ENCODE measurements at places on chromosomes 12 and 14. TPM values are rescaled to one million over a fixed set of nuclear protein-coding genes. Genes with fewer than 3 reads are reported as not detected.

Gene UNC119B
- 43.8 TPM for total RNA-seq

Gene NEUROD4
- not detected for total RNA-seq

Gene TAS2R8
- total RNA-seq, result not detected

Gene CLEC9A
- total RNA-seq, result not detected

Gene KIF5A
- not detected for total RNA-seq

Gene RD3L
- not detected for total RNA-seq

Gene SMOC1
- 9.7 TPM for total RNA-seq

Gene CLEC7A
- total RNA-seq, result not detected

Gene GPR68
- 2.0 TPM for total RNA-seq

Gene POTEM
- not detected for total RNA-seq

Gene RNF212B
- not detected for total RNA-seq

Gene TAS2R13
- not detected for total RNA-seq

Gene CLEC14A
- not detected for total RNA-seq

GRCh38 chr12:20269337-20270067, 98.8 kb upstream of the PDE3A start:
- no peak for DNase-seq

DNA sequence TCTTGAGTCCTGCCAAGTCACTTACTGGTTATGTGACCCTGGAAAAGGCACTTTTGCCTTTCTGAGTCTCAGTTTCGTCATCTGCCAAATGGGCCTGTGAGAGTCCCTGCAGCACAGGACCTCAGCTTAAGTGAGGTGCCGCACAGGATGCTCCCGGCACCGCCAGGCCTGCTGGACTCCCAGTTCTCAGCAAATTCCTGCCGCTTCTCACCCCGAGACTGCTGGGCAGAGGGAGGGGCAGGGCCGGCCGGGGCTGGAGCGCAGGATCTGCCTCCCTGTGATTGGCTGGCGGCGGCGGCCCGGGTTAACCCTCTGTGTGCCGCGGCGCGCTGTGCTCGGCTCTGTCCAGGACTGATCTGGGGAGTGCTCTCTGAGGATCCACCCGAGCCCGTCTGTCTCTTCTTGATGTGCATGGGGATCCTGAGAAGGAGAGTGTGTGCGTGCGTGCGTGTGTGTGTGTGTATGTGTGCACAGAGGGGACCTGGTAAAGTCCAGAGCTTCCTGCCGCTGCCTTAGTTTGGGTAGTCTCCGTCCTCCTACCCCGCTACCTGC, 8.6 kb downstream of the SETD1B start:
- no peak for DNase-seq

DNA sequence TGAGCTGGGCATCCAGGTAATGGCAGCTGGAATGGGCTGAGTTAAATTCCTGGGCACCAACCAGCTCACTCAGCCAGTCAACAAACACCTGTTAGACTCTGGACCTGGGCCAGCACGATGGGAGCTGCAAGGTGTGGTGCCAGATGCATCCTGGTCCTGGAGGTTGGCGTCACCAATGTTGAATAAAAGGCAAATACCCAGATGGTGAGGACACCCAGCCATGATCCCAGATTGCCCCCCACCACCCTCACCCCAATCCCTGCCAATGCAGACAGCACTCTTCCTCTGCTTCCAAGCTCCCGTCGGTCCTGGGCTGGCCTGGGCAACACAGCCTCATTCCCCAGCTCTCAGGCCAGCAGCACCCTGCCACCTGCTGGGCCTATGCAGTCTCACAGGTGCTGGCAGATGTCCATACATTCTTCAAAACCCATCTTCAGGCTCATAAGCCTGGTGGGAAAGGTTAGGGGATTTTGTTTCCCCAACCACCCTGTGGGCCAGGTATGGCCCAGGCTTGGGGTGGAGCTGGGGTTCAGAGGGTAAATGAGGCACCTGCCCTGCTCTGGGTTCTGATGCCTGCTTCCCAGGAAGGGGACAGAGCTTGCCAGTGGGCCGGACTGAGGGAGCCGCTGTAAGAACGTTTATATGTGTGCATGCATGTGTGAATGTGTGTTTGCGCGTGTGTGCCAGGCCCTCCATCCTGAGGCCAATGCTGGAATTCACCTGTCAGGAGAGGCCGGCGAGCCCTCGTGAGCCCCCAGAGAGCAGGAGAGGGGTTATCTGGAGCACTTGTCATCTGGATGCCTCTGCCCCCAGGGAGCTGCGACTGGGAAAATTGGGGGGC, 58.0 kb downstream of the LGMN start:
- peak; percentile 23 for DNase-seq

GRCh38 chr12:115470977-115471376, 787.0 kb upstream of the TBX3 start:
- no peak for DNase-seq

GRCh38 chr12:70847871-70848270, 72.7 kb downstream of the PTPRR start:
- no peak for DNase-seq

DNA sequence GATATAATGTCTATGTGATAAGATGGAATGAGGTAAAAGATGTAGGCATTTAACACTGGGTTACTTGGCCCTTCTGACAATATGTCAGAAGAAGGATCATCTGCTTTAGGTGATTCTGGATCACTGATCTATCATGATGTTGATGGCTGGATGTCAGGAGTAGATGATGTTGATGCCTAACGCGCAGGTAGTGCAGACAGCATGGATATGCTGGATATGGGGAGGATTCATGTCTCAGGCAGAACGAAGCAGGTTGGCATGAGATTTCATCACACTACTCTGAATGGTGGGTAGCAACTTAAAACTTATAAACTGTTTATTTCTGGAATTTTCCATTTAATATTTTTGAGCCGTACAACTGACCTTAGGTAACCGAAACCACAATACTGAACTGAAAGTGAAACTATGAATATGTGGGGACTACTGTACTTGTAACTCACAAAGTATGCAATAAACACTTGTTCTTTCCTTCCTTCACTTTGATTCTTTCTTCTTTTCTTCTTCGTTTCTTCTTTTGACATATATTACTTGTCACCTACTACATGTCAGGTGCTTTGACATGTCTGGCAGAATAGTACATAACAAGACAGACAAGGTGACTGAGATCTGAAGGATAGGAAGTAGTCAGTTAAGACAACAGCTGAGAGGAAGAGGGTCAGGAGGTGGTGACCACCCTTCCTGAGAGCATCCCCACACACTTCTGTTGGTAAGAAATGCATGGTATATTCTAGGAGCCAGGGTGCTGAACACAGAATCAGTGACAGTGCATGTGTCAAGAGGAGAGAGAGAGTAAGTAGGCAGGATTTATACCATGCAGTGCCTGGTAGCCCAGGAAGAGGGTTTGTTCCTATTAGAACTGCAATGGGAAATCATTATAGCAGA, 238.8 kb downstream of the PPFIA2 start:
- no peak for DNase-seq

GRCh38 chr12:113796852-113797534, 169.1 kb downstream of the RBM19 start:
- no peak for DNase-seq

DNA sequence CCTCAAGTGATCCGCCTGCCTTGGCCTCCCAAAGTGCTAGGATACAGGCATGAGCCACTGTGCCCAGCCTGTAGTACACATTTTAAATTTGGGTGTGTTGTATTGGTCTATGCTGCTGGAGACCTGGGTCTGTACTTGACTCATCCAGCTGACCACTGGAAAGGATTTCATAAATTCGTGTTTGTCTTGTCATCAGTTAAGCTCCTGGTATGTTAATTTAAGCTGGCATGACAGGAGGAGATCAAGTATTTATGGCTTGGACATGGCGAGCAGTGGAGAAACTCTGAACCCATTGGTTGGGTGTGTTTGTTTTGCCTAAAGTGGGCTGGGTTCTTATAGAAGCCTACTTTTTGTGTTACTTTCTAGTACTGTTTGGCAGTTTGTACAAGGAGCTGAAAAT, 24.2 kb downstream of the YY1 start:
- DNase-seq, result no peak

- peak; percentile 67 for DNase-seq
These were observed 67.0 kb downstream of the PRKCH start for GRCh38 chr14:61388173-61388975.

DNA sequence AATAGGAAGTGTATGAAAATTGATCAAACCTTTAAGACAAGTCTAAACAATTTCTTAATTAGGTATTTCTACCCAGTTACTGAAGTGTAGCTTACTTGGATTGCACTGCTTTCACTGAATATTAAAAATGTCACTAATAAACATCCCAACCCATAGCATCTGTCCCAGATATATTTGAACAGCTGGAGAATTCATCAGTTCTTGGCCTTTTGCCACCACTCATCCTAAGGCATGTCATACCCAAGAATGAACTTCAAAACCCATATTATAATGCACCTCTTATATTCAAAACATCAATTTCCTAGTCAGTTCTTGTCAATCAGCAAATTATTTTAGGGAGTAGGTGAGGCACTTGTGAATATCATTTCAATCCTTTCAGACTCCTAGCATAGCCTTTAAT, 392.3 kb downstream of the PAWR start:
- DNase-seq, result no peak

DNA sequence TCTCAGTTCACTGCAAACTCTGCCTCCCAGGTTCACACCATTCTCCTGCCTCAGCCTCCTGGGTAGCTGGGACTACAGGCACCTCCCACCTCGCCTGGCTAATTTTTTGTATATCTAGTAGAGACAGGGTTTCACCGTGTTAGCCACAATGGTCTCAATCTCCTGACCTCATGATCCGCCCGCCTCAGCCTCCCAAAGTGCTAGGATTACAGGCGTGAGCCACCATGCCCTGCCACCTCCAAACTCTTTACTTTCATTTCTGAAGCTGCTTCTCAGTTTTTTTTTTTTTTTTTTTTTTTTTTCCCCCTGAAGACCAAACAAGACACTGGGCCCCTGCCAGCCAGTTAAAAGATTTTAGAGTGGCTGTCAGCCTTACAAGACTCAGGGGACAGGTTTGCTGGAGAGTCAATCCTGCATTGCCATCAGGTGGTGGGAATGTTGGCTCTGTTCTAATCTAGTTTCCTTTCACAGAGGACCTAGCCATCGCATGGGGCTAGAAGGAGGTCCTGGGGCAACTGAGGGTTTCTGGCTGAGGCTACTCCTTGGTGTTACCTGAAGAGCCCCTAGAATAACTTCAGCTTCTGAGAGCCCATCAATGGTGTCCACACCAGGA, 37.4 kb upstream of the HIGD1C start:
- no peak for DNase-seq

- no peak for DNase-seq
These were observed 32.4 kb upstream of the HELB start for GRCh38 chr12:66269757-66270383.

GRCh38 chr14:98494582-98494981, 777.4 kb downstream of the BCL11B start:
- no peak for DNase-seq

GRCh38 chr12:1881301-1881700, 37.2 kb downstream of the CACNA2D4 start:
- no peak for DNase-seq

DNA sequence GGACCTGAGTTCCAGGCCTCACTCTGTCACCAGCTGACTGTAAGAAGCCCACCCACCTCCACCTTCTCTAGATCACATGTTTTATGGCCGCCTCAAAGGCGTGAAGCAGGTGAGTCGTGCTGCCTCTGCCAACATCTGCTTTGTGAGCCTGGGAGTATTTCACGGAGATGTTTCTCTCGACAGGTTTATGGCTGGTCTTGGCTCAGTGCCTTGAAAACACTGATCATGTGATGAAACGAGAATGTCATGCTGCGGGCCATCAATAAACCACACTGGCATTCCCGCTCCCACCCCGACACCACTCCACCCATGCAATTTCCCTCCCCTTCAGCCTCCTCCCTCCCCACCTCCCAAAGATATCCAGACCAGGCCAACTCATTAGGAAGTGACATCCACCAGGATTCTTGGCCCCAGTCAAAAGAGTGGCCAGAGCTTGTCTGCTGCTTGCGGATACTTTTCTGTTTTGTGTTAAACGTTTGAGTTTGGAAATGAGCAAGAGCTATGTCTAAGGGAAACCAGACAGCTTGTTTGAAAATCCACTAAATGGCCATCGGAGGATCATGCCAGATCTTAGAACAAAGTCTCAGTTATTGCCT, 53.8 kb upstream of the NTF3 start:
- no peak for DNase-seq

GRCh38 chr12:57001448-57001906, 4.9 kb downstream of the ZBTB39 start:
- DNase-seq, result peak; percentile 43

DNA sequence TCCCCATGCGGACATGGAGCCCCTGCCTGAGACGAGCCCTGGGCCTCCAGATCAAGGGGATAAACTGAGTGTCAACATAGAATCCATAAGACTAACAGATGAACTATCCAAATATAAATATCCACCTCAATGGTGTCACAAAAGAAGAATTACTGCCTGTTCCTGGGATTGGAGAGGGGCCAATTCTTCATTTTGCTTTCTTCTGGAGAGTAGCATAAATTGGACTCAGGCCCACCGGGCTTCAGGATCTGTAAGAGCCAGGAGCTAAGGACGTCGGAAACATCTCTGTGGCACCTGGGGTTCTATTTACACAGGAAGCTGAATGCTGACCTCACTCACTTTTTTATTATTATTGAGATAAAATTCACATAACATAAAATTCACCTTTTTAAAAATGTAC, 408.2 kb upstream of the CCDC196 start:
- no peak for DNase-seq

DNA sequence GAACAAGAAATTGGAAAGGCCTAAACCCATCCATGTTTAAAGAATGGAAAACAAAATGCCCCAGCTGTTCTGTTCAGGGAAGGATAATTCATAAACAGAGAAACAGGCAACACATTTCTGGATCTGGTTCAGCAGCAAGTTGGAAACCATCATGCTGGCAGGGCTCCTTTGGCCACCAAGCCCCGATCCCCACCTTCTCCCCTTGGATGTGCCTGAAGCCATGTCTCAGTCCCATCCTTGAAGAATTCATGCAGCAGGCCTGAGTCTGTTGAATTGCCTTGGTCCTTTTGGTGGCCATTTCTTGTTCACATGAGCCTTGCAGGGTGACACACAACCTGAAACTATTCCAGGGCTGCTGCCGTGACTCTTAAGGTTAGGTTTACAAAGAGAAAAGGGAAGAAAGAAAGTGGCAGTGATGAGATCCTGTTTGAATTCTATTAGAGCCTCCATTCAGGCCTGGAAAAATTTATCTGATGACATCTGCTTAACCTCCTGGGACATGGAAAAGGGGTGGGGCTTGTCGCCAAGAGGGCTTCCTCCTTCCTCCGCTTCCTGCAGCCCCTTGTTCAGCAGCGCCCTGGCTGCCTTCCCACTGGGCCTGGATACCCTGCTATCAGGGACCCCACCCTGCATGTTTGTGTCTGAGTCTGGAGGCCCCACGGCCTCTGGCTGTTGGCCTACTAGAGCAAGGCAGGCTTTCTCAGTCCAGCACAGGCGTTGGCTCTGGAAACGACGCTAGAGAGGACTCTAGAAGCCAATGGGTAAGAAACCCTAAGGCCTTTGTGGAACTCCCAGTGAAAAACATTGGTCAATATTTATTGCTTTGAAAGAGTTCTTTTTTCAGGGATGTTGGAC, 341.9 kb downstream of the C12orf75 start:
- no peak for DNase-seq

- DNase-seq, result no peak
These were observed 2.3 kb downstream of the CCND2 start for GRCh38 chr12:4275870-4276301.

Data from MG63 (cell line).